ENCODE measurements at places on chromosomes 1 and 21.

DNA sequence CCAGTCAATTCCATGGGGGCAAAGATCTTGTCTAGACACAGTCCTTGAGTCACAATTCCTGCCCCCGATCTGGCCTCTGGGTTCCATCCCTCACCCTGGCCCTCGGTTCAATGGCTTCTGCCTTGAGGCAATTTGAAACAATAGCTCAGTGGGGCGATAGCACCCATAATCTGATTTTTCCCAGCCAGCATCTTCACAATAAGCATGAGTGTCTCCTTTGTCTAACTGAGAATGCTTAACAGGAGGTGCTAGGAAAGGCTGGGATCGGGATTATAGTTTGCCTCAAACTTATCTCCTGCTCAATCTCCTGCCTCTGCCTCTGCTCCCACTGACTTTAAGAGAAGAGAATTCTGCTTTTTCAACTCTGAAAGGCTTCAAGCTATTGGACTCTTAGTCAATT lies 293.9 kb upstream of the PROX1 start:
- DNase-seq, result no peak

DNA sequence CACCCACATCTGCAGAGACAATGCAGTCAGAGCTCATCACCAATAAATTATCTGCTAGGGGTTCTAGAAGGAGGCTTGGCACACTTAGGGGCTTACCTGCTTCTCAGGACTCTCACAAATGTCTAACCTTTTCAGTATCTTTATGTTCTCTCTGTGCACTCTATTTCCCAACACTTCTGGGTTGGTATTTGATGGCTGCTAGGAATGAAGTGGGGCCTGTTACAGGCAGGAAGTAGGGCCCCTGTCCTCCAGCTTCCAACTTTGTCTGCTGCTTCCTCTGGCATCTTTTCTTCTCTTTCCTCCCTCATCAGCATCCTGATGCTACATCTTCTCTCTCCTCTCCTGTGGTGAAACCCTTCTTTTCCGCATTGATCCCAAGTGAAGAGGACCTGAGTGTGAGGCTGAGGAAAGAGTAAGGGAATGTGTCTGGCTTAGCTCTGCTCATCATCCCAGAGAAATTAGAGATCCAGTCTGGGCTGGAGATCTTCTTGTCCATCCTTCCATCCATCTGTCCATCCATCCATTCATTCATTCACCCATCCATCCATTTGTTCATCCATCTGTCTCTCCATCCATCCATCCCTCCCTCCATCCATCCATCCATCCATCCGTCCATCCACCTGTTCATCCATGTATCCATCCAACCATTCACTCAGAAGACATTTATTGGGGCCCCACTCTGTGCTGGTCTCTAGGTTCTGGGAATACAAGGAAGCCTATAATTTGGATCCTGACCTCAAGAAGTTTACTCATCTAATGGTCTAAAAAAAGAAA lies 2.9 kb upstream of the CSRP1 start:
- DNase-seq, result no peak

- no peak for DNase-seq
Observed at GRCh38 chr1:80402625-80403024, 1396.1 kb upstream of the ADGRL4 start.

GRCh38 chr1:31855038-31855845 lies 39.4 kb upstream of the SPOCD1 start:
- no peak for DNase-seq

DNA sequence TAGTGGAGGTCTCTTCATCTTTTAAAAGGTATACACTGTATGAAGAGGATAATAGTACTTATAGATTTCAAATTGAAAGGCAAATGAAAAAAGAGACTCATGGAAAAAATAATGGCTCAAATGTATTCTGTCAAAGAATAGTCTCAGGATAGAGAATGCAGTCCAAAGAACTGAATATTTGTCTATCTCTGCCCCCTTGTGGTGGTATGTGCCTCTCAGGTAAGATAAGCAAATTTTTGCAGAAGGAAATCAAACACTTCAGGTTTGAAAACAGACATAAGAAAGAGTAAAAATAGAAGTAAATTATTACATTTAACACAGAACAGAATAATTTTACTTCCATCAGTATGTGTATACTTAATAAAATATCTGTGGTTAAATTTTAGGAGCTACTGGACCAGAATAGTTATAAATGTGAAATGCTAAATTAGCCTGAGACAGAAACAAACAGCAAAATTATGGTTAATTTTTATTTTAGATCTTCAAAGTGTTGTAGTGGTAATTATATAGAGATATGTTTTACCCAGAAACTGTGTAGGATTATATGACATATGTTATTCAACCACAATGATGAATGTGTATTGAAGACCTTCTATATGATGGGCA lies 164.4 kb upstream of the PALMD start:
- peak; percentile 19 for DNase-seq

- no peak for DNase-seq
Observed at GRCh38 chr1:164017239-164017638, 541.7 kb upstream of the PBX1 start.

- DNase-seq, result no peak
Observed at GRCh38 chr1:91400133-91400725, 4.4 kb downstream of the HFM1 start.

DNA sequence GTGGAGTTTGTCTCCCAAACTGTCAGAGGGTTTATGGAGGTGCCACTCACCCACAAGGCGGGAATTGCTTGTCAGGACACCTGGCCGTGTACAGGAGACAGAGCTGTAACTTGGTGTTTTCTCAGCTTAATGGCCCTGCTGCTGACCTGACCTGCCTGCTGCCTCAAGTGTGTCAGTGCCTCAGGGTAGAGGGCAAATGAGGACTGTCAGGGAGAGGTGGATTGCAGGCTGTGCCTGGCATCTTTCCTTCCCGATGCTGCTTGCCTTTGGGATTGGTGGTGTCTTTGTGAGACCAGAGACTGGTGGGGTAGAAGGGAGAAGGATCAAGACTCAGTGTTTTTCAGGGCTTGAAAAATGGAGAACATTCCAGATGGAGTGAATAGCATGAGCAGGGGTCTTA lies 31.4 kb downstream of the TMEM53 start:
- DNase-seq, result no peak

DNA sequence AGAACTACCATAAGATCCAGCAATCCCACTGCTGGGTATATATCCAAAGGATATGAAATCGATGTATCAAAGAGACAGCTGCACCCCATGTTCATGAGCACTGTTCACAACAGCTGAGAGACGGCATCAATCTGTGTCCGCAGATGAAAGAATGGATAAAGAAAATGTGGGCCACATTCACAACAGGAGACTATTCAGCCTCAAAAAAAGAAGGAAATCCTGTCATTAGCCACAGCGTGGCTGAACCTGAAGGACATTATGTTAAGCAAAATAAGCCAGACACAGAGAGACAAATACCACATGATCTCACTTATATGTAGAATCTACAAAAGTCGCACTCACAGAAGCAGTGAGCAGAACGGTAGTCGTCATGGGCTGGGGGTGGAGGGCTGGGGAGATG lies 99.2 kb upstream of the IFFO2 start:
- no peak for DNase-seq

DNA sequence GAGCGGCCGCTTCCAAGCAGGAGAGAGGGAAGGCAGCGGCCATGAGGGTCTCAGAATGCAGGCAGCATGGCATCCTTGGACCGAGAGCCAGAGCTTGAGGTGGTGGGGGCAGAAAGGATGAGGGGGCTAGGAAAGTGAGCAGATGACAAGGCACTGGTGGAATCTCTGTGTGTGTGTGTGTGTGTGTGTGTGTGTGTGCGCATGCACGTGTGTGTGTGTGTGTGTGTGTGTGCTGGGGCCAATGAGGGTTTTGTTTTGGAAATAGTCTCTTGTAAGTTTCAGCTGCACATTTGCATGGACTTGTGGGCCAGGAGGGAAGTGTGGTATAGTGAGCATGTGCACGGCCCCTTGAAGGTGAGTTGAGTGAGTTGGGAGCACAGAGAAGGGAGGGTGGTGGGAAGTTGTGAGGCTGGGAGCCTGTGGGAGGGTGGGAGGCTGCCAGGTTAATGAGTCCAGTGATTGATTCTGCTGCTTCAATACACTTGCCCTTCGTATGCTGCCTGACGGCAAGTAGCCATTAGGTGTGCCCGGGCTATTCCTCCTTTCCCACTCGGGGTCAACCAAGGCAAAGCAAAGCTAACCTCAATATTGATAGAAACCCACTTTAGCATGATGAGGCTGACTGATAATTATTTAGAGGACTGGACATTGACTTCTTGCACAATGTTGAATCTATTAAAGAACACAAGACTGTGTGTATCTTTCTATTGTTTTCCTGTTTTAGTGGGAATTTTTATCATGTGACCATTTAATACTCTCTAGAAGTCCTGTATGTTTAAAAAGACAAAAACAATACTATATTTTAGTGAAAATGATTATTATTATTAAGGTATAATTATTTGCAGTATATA lies 80.3 kb downstream of the PROX1 start:
- no peak for DNase-seq

DNA sequence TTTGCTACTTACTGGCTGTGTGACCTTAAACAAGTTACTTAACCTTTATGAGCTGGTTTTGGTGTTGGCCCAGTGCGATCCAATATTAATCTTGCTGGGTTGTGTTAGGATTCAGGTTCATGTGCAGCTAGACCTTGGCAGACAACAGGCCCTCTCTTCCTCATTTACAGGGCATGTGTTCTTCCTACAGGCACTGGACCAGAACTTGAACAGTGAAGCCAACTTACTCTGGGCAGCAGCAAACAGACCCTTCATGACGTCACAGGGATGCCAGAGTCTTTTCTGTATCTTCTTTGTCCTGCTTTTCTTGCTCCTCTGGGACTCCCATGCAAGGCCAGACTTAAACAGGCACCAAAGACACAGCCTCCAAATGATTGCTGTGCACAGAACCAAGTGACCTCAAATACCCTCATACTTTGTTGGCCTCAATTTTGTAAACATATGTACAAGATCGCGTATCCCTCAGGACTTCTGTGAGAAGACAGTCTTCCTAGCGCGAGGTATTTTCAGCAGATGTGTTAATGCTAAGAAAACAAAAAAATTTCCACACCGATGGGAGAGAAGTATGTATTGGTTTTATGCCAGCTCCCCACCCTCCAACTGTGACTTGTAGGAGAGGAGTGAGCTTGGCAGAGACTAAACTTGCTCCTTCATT lies 73.7 kb downstream of the URB2 start:
- no peak for DNase-seq

DNA sequence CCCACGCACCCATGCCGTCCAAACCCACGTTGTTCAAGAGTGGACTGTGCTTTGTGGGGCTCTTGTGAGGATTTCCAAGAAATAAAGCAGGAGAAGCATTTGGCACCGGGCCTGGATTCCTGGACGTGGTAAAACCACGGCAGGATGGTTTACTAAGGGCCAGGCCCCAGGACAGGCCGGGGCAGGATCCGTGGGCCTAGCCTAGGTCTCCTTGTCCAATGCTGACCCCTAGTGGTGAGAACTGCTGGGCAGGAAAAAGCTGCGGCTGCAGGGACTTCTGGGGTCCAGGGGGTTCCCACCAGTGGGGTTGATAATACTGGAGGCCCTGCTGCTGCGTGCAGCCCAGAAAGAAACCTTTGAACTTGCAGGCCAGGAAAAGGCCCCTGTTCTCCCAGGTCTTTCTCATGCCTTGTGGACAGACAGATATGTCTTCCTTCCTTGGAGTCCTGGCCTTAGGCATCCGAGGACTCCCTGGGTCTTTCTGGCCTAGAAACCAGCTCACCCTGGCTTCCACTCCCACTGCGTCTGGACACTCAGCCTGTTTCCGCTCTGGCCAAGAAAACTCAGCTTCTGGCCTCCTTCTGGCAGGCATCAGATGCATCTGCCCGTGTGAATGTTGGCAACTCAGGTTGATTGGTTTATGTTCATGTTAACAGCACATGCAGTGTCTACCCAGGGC lies 106.9 kb upstream of the TMEM51 start:
- no peak for DNase-seq

DNA sequence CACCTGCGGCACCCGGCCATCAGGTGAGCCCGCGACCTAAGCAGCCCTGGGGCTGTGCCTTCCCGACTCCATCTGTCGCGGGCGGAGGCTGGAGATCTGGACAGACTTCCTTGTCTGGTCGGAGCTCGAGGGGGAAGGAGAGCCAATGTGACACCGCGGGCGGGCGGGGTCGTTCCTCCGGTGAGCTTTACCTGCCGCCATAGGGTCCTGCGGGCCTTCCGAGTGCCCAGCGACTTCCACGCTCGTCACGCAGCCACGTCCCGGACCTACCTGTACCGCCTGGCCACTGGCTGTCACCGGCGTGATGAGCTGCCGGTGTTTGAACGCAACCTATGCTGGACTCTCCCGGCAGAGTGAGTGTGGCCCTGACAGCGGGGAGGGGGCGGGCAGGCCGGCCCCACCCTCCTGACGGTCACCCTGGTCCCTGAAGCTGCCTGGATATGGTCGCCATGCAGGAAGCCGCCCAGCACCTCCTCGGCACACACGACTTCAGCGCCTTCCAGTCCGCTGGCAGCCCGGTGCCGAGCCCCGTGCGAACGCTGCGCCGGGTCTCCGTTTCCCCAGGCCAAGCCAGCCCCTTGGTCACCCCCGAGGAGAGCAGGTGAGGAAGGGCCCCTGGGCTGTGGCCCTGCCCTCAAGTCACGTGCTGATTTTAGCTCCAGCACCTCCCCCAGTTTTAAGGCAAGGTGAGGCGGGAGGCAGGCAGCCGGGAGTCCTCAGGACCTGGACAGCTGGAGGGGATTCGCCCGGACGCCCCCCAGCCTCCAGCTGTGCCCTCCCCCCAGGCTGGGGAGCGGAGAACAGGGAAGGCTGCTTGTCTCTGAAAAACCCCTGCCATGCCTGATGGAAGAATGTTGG lies 1.1 kb downstream of the PUSL1 start:
- DNase-seq, result no peak

DNA sequence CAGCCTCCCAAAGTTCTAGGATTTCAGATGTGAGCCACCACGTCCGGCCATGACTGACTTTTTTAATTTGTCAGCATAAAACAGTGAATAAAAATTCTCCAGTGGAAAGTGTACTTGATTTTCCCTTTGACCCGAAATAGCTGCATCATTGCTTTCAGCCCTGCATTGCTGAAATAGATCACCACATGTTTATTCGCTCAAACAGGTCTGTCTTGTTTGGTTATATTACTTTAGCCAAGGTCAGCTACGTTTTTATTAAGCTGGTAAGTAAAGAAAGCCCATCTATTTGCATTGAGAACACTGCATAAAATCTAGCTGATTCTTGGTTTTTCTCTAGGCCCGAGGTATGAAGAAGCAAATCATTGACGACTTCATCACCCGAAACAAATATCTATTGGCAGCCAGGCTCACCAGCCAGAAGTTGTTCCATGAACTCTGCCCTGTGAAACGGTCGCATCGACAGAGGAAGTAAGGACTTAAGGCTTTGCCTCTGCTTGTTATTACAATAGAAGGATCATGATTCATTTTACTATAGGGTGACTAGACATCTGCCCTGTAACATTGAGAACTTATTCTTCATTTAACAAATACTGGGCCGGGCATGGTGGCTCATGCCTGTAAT lies 25.6 kb downstream of the AGMAT start:
- DNase-seq, result no peak

Measured in NCI-H187 treated with DMSO at 0.1 percent for 48 hours (cell line).